Smooth muscle cell of the coronary artery (primary cell): ENCODE measurements at places on chromosomes 5 and 9. TPM values are rescaled to one million over a fixed set of nuclear protein-coding genes. Genes with fewer than 3 reads are reported as not detected.

PTGES gene
- total RNA-seq = 2.6 and 30.0 TPM in 2 replicates

FOXD4L5 gene
- total RNA-seq = 0.08 TPM in 1 of 2 replicates, not detected in the other

ANXA6 gene
- 546 and 984 TPM in 2 replicates for total RNA-seq

ECM2 gene
- total RNA-seq = 4.4 and 17.3 TPM in 2 replicates

SPINK4 gene
- total RNA-seq = not detected in 2 replicates

VDAC1 gene
- 288 and 329 TPM in 2 replicates for total RNA-seq

GPR151 gene
- total RNA-seq = not detected in 2 replicates

N4BP3 gene
- total RNA-seq = 0.08 and 0.35 TPM in 2 replicates

TSTD2 gene
- 16.2 and 16.8 TPM in 2 replicates for total RNA-seq

ANKRD18B gene
- 0.83 TPM in 1 of 2 replicates, not detected in the other for total RNA-seq
